ENCODE measurements at places on chromosomes 4 and X.

DNA sequence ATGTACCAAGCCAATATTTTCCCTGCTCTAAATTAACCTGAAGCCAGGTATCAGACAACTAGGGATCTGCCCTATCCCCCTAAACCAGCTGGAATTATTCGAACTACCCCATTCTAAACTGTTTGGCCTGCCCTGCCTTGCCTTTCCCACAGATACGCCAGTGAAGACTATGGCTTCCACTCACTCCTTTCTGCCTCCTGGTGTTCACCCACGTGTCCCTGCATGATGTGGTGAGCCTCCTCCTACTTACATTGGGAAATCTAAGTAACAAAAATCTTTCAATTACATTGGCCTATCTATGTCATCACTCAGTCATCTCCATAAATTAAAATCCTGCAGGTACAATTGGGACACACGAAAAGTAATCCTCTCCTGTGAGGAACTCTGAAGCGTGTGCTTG, 6.1 kb upstream of the LDOC1 start:
- DNase-seq: no peak

GRCh38 chrX:42149765-42150164, 226.4 kb upstream of the CASK start:
- no peak for DNase-seq

DNA sequence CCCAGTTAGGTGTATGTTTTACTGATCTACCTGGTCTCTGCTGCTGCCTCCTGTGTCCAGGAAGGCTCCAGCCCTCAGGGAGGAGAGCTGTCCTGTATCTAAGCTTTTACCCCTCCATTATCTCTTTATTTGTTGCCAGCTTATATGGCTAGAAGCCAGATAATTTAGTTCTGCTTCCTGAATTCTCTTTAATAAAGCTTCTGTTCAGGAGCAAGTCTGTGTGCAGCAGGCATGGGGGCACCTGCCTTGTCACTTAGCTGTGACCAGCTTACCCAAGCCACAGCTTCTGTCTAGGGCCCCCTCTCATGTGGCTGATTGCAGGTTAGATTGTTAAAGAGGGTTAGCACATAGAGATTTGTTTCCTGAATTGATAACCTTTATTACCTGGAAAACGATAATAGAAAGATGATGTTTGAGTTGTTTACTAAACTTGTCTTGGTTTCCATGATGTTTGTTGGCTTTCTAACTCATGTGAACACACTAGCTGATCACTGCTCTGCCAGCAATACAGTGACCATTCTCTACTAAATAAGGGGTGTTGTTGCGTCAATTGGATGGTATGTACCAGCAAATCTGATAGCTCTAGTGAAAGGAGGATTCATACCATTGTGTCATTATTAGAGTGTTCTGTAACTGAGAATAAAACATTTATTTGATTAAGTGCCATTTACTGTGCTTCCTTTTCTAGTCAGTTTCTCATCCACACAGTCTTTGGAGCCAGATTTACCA, 189.8 kb upstream of the ANK2 start:
- DNase-seq: no peak

- DNase-seq: no peak
Observed at GRCh38 chr4:23374259-23374658, 515.6 kb downstream of the PPARGC1A start.

- no peak for DNase-seq
Observed at GRCh38 chrX:150548684-150549083, 19.7 kb upstream of the MTM1 start.

GRCh38 chr4:151321586-151321985, 3.8 kb downstream of the SH3D19 start:
- DNase-seq: no peak
